ENCODE measurements at places on chromosomes 13 and 19. TPM values are rescaled to one million over a fixed set of nuclear protein-coding genes. Genes with fewer than 3 reads are reported as not detected.

- no peak for DNase-seq
Measured at GRCh38 chr19:13840305-13841085, 36.4 kb upstream of the NANOS3 start.

DNA sequence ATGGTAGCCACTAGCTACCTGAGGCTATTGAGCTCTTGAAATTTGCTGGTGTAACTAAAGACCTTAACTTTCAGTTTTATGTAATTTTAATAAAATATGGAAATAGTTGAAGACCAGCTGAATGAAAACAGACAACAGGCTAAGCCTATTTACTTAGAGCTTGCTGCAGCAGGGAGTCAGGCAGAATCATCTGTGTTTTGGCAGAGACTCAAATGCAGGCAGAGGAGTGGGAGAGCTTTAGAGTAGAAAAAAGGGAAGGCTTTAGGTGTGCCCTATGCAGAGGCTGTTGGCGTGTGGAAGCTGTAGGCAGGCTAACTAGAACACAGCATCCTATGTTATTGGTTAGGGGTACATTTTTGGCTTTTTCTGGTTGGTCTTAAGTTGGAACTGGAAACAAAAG, 304.9 kb upstream of the NBEA start:
- DNase-seq: no peak

C13orf46 gene
- 0.08 TPM for polyA plus RNA-seq

- no peak for DNase-seq
Measured at GRCh38 chr19:31096062-31096830, 253.0 kb downstream of the TSHZ3 start.

DNA sequence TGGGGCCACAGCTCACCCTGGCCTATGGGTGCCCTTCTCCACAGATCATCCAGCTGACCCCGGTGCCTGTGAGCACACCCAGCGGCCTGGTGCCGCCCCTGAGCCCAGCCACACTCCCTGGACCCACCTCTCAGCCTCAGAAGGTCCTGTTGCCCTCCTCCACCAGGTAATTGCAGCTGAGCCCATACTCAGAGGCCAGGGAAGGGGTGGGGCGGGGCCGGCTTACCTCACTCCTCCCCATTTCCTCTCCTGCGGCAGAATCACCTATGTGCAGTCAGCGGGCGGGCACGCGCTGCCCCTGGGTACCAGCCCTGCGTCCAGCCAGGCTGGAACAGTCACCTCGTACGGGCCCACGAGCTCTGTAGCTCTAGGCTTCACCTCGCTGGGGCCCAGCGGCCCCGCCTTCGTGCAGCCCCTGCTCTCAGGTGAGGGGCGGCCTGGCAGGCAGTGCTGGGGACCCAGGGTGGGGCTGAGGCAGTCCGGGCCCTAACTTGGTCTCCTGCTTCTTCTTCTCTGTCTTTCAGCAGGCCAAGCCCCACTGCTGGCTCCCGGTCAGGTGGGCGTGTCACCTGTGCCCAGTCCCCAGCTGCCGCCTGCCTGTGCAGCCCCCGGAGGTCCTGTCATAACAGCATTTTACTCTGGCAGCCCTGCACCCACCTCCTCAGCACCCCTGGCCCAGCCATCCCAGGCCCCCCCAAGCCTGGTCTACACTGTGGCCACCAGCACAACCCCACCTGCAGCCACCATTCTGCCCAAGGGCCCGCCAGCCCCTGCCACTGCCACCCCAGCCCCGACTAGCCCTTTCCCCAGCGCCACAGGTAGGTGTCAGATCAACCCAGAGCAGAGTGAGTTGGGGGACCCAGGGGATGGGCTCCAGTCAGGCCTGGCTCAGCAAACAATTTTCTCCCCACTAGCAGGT, 9.6 kb upstream of the PRR19 start:
- DNase-seq: no peak

- no peak for DNase-seq
Measured at GRCh38 chr13:41065078-41065477, 3.8 kb downstream of the WBP4 start.

- DNase-seq: no peak
Measured at GRCh38 chr13:110280231-110280813, 26.6 kb downstream of the COL4A1 start.

Measured in left renal cortex interstitium (tissue), 4 donors.